Fibroblast of skin of back (primary cell): ENCODE measurements at places on chromosomes 3 and 15.
A peak's percentile ranks its signal among the peaks of the same experiment; 100 is the strongest.

DNA sequence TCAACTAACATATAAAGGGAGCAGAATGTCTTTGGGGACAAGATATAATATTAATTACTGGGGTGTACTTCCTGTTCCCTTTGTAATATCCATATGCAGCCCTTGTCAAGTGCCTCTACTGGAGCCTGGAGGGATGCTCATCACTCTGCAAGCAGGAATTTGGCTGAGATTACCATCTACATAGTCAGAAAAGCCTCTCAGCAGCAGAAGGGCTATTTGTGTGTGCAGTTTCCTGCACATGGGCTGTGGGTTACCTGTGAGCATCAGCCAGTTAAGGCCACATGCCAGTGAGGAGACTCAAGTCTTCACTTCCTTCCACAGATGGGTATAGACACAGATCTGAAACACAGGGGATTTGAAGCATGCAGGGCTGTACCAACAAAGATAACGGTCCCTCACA is 278.1 kb upstream of the PLSCR5 start:
- DNase-seq, result no peak

- no peak for DNase-seq
Observed at GRCh38 chr15:93527374-93528050, 438.5 kb upstream of the RGMA start.

- peak; percentile 94 for DNase-seq
Observed at GRCh38 chr3:188220988-188221818, 67.2 kb downstream of the LPP start.

GRCh38 chr15:82808634-82809041 is 790 bp upstream of the WHAMM start:
- no peak for DNase-seq

DNA sequence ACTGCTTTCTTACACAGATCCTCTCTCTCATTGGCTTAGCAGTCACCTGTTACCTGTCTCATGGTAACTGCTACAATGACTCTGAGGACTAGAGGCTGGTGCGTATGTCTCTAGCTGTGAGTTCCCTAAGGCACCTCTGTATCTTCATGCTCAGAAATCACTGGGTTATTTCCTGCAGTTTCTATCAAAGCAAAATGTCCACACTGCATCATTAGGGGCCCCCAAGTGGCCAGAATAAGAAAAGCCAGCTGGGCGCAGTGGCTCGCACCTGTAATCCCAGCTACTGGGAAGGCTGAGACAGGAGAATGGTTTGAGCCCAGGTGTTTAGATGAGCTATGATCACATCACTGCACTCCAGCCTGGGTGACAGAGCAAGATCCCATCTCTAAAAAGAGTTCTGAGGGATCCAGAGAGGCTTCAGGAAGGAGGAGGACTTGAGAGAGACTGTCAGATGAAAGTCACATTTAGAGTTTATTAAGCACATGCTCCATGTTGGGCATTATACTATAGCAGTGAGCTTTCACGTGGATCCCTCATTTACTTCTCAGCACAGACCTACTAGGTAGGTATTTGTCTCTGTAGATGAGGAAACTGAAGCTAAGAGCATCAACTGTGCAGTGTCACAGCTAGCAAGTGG is 2.3 kb upstream of the VPS18 start:
- DNase-seq, result peak; percentile 38

GRCh38 chr3:108004647-108005046 is 86.2 kb downstream of the CD47 start:
- no peak for DNase-seq

- DNase-seq, result no peak
Observed at GRCh38 chr15:34355241-34355640, 11.8 kb downstream of the LPCAT4 start.

GRCh38 chr15:82126346-82126745 is 80.5 kb upstream of the MEX3B start:
- DNase-seq, result no peak

DNA sequence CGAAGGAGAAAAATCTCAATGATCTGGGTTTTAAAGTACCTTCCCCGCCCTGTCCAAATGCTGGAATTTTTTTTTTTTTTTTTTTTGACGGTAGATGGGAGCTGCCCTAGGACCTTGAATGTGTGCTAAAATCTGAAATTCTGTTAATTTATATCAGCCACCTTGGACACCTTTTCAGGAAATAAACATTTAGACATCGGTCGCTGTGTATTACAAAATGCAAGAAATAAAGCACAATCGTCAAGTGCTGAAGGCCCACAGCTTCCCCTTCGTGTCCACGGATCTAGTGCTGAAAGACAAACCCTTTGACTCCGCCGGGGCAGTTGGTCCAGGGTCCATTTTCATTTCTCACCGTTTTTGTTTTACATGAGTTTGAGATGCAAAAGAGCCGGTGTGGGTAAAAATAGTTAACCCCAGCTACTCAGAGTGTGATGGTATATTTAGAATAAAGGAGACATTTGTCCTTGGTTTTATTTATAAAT is 90.2 kb upstream of the CHD2 start:
- peak; percentile 61 for DNase-seq

- no peak for DNase-seq
Observed at GRCh38 chr3:78496501-78496900, 1271.3 kb downstream of the ROBO1 start.

GRCh38 chr3:69542089-69542804 is 156.4 kb upstream of the FRMD4B start:
- DNase-seq, result no peak

- DNase-seq, result no peak
Observed at GRCh38 chr15:42011074-42011473, 9.8 kb downstream of the PLA2G4E start.

DNA sequence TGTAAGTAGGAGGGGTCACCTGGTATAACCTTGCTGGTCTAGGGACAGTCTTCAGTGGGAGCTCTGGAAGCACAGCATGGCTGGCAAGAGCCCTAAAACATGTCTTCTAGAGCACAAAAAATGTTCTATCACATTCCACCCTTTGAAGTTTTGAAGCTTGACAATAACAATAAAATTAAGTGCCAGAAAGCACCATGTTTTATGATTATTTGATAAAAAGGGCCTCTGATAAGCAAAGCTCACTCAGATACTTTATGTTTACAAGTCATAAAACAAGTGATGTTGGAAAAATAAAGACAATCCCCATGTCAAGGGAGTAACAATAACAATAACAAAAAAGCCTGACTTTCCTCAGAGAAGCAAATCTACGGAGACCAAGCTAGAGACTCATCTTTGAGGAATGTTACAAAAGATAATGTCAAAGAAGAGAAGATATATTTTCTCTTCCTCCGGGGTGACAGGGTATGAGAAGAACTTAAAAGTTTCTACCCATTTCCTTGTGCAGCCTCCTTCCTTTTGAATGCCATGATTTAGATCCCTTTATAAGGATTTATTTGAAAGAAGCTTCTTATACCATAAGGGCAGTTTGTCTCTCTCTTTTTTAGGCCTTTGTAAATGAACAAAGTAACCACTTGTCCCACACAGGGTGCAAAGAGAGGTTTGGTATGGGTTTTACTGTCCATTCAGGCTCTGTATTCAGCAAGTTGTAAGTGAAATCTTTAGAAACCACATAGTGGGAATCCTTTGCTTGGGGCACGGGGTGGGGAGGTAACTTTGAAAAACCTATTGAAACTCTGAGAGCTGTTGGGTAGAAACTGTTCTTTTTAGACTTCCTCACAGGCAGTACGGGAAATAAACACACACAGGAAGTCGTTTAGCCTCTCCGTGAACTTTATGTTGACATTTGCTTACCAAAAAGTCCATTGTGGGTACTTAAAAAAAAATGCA is 109.6 kb upstream of the RBMS3 start:
- DNase-seq, result peak; percentile 77

DNA sequence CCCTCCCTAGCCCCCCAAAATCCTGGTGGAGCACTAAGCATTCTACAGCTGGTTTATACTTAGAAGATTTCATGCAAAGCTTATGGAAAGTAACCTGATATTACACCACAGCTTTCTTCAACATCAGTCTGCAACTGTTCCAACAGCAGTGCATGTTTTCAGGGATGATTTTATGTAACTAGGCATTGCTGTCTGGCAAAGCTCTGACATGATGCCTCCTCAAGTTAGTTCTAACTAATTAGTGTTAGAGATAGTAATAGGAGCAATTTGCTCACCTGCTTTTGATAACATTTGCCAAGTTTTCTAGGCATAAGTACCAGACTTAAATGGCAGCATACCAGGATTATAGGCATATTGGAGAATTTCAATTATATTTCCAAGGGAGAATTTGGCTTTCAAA is 330.3 kb upstream of the SGO1 start:
- DNase-seq, result no peak

- DNase-seq, result no peak
Observed at GRCh38 chr3:10648181-10648580, 142.8 kb upstream of the ATP2B2 start.

- peak; percentile 17 for DNase-seq
Observed at GRCh38 chr3:76943058-76943457, 96.8 kb upstream of the ROBO2 start.

- no peak for DNase-seq
Observed at GRCh38 chr3:74041068-74041675, 416.4 kb upstream of the PDZRN3 start.

GRCh38 chr15:90076716-90077115 is 25.6 kb downstream of the IDH2 start:
- DNase-seq, result no peak

- no peak for DNase-seq
Observed at GRCh38 chr3:39869890-39870289, 60.5 kb downstream of the MYRIP start.

DNA sequence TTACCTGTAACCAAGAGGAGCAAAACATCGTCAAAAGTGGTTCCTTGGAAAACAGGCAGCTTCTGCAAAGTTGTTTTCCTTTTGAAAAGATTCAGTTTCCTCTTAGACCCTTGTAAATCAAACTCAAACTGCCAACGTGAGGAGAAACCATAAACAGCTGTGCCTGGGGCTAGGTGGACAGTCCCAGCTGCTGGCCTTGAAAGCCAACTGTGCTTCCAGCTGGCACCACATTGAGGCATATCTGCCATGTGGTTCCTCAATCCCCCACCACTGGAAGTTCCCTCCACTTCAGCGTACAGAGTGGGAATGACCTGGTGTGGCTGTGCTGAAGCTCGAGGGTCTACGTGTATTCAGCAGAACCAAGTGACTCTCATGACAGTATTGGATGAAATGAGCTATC is 40.9 kb downstream of the HRH1 start:
- DNase-seq, result no peak

- DNase-seq, result peak; percentile 4
Observed at GRCh38 chr15:85941186-85941855, 138.3 kb upstream of the AGBL1 start.

DNA sequence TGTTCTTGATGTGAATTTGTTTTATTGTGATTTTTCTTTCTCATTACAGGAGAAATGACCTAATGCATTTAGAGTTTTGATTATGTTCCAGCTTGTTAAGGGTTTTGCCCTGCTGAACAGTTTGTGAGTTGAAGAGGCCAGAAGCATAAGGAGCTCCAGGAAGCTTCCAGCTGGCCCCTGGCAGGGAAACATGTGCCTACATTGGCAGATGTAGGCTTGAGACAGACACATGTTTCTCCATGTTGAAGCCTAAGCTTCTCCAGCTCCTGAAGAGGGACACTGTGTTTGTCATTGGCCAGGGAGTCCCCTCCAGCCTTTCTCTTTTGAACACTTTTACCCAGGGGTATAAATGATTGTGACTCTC is 88.4 kb downstream of the ASB7 start:
- no peak for DNase-seq

DNA sequence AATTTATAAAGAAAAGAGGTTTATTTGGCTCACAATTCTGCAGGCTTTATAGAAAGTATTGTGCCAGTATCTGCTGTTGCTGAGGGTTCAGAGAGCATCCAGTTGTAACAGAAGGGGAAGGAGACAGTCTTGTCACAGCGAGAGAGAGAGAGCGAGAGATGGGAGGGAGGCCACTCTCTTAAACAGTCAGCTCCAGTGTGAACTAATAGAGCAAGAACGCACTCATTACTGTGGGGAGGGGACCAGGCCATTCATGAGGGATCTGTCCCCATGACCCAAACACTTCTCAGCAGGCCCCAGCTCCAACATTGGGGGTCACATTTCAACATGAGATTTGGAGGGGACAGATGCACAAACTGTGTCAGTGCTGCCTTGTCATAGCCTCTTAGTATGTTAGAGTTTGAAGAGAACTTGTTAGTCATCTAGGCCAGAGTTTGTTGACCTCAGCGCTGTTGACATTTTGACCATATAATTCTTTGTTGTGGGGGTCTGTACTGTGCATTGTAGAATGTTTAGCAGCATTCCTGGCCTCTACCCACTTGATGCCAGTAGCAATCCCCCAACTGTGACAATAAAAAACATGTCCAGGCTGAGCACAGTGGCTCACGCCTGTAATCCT is 15.3 kb downstream of the STARD9 start:
- no peak for DNase-seq

DNA sequence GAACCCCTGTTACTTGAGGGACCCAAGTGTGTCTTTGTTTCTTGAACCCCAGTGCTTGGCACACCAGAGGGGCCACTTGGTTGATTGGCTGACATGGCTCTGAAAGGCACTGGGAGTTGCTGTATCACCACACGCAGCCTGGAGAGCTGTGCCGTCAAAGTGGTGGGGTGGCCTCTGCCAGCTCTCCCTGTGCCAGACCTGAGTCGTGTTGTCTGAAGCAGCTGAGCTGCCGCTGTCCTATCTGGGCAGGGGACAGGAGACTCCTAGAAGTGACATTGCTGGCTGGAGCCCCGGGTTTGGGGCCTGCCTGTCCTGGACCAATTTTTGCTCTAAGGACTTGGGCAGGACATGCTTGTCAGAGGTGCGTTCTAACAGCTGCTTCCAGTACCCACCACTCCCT is 5.5 kb upstream of the SNX22 start:
- no peak for DNase-seq

- no peak for DNase-seq
Observed at GRCh38 chr3:16999871-17000270, 115.1 kb downstream of the PLCL2 start.

- DNase-seq, result no peak
Observed at GRCh38 chr3:51709004-51709420, 2.1 kb downstream of the GRM2 start.

DNA sequence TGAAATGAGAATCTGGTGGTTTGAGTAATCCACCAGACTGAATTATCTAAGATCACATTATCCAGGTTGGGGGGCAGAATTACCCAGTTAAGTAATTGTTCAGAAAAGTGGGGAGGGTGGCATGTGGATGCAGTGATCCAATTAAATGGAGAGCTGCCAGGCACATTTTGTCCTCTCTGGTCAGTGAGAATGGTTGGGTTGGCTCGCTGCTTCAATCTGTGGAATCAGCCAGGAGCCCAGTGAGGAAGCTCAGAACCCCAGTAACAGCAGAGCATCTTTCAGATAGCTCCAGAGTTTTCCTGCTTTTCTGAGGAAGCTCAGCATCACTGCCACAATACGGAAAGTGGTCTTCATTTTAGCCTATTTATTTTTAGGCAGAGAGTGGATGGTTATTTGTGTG is 6.4 kb upstream of the EXOG start:
- DNase-seq, result no peak
